ENCODE measurements at places on chromosomes 11 and 22.

GRCh38 chr22:27801616-27802345, at the start of gene MN1:
TSS of gene MN1 (minus strand) at chr22:27801756. CDS start at chr22:27800543, 1,213 bp downstream.
- peak; percentile 72 for DNase-seq

DNA sequence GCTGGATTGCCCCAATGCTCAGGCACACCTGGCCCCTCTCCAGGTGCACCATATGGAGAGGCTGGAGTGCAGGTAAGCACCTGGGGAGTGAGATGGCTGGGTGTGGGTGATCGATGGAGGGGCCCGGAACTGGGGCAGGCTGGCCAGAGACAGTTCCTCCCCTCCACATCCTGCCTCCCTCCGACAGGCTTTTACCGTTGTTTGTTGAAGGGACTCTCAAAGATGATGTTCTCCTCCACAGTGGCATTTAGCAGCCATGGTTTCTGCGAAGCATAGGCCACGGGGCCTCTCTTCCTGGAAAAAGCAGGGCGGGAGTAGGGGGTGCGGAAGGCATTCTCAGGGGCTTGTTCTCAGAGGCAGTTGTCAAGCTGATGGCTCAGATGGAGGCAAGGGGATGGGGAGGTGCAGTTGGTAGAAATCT, 25.9 kb upstream of the KCNJ11 start:
- no peak for DNase-seq

GRCh38 chr22:39610766-39611165, 40.2 kb downstream of the CACNA1I start:
- DNase-seq: no peak

- no peak for DNase-seq
Measured at GRCh38 chr22:46484156-46484860, 53.1 kb downstream of the CELSR1 start.

DNA sequence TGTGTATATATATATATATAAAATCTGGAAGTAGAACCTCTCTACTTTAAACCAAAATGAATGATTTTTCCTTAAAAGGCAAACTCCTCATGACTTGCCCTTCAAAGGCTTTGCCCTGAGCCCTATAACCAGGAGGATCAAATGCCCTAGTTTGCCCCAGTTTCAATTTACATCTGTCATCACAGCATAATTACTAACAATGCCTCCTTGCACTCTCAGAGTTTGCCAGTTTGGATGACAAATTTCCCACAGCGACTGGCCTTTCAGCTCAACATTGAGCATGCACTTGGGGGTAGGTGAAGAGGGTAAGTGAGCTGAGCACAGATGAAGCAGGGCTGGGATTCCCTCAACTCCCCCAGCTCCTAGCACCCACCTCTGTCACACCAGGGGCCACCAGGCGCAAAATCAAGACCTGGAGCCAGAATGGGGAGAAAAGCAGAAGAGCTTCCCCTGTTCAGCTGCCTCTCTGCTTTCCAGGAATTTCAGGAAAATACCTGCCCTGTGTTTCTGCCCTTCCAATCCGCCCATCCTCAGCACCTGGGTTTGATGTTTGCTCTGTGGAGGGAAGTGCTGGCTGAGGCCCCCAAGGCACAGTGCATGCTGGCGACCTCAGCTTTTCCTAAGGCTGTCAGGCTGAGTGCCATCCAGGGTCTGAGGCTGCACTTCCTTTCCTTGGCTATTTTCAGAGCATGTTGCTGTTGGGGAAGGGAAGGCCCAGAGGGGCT, 67.5 kb downstream of the ADAMTS15 start:
- peak; percentile 70 for DNase-seq

GRCh38 chr11:32435942-32436750, 807 bp upstream of the WT1 start:
- DNase-seq: peak; percentile 36

DNA sequence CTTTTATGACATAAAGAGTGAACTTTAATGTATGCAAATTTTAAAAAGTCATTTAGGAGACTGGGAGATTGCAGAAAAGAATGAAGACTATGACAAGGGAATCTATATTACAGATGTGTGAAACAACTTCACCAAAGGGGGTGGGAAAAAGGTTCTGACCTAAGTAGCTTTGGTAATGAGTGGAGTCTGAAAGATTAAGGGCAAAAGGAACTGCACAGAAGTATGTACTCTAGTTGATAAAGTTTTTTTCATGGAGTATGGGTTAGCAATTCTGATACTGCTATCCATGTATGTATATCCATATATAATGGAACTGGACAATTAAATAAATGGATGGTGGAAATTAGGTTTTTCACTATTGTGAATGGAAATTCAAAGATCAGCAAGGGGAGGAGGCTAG, 9.2 kb downstream of the CKAP5 start:
- no peak for DNase-seq

- no peak for DNase-seq
Measured at GRCh38 chr11:4680341-4680740, 17.3 kb downstream of the OR51E2 start.

- DNase-seq: peak; percentile 94
Measured at GRCh38 chr11:86571273-86571948, 101.0 kb downstream of the ME3 start.

DNA sequence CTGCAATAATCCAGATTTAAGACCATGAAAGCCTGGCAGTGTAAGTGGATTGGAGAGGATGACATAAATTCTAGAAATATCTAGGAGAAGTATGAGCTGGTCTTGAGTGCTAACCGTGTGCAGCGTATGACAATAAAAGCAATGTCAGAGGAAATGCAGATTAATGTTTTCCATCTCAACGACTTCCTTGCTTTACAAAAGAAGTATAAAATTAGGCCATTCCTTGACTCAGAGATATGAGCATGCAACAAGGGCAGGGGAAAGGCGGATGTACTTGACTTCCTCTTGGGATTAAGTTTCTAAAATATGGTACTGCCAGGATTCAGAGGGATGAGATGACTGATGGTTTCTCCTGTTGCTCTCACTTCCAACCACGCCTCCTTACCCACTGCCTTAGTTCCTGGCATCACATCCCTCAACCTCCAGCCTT, 32.3 kb downstream of the ADAMTS15 start:
- DNase-seq: no peak

DNA sequence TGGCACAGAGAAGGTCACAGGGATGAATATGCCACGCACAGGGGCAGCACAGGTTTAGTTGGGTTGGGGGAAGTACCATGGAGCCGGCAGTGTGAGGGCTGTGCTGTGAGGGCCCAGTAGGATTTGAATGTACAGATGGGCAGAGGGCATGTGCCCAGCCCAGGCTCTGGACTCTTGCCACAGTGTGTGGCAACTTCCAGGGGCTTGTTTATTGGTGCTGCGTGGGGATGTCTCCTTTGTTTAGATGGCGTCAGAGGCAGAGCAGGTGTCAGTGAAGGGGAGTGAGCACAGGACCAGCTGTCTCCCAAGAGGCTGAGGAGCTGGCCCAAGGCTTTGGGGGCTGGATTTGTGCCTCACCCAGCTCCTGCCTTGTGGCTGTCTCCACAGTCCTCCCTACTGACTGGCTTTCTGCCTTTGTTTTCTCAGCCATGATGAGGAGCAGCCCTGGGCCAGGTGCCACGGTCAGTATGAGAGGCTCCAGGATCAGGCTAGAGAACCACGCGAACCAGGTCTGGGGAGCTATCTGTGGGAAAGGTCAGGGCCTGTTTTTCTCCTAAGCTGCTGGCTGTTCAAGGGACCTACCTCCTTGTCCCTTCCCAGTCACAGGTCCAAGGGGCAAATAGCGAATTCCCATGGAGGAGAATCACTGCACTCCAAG, 21.9 kb downstream of the SUN2 start:
- no peak for DNase-seq

GRCh38 chr11:19789835-19790710, 77.4 kb downstream of the NAV2 start:
- peak; percentile 13 for DNase-seq

DNA sequence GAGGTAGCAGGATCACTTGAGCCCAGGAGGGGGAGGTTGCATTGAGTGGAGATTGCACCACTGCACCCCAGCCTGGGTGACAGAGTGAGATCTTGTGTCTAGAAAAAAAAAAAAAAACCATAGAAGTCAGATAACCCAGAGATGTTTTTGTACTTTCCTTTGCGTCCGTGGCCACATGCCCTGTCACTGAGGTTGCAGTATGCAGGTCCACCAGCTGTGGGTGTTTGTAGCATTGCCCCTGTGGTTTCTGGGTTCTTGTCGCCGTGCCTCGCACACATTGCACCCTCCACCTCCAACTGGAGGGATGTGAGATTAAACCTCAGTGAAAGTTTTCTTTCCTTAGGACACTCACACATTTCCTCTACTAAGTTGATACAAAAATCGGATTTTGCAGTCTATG, 70.3 kb downstream of the TNRC6B start:
- no peak for DNase-seq

DNA sequence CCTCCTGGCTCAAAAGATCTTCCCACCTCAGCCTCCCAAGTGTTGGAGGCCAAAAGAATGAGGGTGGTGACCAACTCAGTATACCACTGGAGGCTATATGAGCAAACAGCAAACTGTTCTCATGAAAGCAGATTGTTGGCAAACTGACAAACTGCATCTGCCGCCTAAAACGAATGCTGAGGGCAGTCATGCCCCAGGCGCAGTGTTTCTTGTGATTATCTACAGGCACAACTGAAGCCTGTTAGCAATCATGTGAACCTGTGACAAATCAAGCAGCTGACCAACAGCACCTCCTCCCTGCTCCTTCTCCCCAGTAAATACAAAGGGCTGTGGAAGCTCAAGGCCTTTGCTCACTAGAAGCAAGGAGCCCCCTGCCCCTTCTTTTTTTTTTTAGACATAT, 47.8 kb downstream of the BTBD10 start:
- peak; percentile 35 for DNase-seq

GRCh38 chr11:75896843-75897419, 81.9 kb downstream of the UVRAG start:
- DNase-seq: no peak

DNA sequence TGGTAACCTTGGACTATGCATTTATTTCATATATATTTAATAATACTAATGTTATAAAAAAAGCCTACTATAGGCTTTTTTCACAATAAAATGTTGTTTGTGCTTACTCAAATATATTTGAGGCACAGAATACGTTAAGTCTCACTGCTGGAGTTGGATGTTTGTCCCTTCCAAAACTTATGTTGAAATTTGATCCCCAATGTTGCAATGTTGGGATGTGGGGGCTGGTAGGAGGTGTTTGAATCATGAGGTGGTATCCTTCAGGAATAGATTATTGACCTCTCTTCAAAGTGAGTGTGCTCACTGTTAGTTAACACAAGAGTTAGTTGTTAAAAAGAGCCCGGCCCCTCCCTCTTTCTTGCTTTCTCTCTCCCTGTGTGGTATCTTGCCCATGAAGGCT, 1295.9 kb downstream of the JRKL start:
- no peak for DNase-seq
